Activated T-helper 17 cell treated with anti-CD3 and anti-CD28 coated beads, Interleukin-2, amount 50 U/mL, for 72 hours (primary cell): ENCODE measurements at places on chromosomes 5 and 9.

- no peak for ATAC-seq
These were observed 120.9 kb downstream of the SH3GL2 start for GRCh38 chr9:17699615-17700330.

DNA sequence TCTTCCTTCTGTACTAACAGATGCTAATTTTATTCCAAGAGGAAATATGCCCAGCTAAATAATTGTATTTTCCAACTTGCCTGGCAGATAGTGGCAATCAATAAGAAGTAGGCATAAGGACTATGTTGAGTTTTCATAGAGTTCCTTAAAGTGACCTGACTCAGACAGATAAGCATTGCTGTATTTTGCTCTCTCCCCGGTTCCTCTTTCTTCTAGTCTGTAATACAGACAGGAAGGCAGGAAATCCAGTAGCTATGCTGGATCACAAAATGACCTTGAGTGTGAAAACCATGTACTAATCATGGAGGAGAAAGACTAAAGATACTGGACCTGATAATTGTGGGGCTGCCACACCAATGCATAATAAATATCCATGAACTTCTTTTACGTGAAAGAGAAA is 701.7 kb downstream of the CETN3 start:
- ATAC-seq: no peak

DNA sequence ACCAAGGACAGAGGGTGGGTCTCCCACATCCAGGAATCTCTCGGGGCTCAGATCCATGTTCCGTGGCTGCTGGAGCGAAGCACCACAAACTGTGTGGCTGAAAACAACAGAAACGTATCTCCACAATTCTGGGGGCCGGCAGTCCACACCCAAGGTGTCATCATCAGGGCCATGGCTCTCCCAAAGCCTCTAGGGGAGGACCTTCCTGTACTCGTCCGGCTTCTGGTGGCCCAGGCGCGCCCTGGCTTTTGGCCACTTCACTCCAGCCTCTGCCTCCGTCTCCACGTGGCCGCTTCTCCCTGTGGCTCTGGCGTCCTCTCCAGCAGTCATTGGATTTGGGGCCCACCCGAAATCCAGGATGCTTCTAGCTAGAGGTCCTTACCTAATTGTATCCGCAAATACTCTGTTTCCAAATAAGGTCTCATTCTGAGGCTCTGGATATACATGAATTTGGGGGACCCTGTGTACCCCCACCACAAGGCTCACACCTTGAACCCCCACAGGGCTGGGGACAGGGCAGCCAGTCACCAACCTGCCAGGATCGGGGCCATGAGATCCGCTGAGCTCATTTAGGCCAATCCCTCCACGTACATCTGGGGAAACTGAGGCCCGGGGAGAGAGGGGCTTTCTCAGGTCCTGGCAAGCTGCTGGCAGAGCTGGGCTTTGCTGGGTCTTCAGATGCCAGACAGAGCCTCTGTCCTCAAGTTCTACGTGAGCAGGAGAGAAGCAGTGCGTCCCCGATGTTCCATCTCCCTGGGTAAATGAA is 158.2 kb downstream of the OLFM1 start:
- ATAC-seq: no peak

GRCh38 chr5:77066184-77066583 is 20.9 kb downstream of the ZBED3 start:
- ATAC-seq: no peak

GRCh38 chr5:133680830-133681565 is 68.7 kb upstream of the FSTL4 start:
- no peak for ATAC-seq

DNA sequence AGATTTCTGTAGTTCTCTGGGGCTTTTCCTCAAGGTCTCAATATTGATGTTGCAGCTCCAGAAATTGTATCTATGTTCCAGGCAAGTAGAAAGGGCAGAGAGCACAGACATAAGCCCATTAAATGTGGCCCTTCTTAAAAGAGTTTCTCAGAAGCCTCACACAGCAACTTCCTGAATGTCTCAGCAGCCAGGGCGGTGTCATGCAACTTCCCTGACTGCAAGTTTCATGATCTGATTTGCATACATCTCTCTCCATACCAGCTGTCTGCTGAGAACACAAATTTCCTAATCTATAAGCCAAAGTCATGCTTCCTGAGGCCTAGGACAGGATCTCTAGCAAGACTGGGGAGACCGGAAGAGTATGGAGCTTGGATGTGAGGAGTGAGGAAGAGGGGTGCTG is 13.0 kb downstream of the RGS7BP start:
- no peak for ATAC-seq
